Left lung (tissue), 14 donors: ENCODE measurements at places on chromosomes 6 and 20. TPM values are rescaled to one million over a fixed set of nuclear protein-coding genes. Genes with fewer than 3 reads are reported as not detected.

TREML1 gene
- 1.5 TPM for polyA plus RNA-seq

RIN2 gene
- polyA plus RNA-seq: 34.8 TPM

CCN5 gene
- polyA plus RNA-seq: 0.51 TPM

C20orf202 gene
- polyA plus RNA-seq: 1.3 TPM

SAMD3 gene
- 0.60 TPM for polyA plus RNA-seq

TBX18 gene
- 0.50 TPM for polyA plus RNA-seq

CALHM4 gene
- not detected for polyA plus RNA-seq

PRPH2 gene
- 5.6 TPM for polyA plus RNA-seq

ALDH8A1 gene
- 1.2 TPM for polyA plus RNA-seq
